ACHN (cell line): ENCODE measurements at places on chromosomes 4 and X.

GRCh38 chr4:1230316-1230715 lies 18.6 kb downstream of the CTBP1 start:
- DNase-seq: no peak

GRCh38 chr4:76003035-76003434 lies 4.3 kb downstream of the CXCL9 start:
- DNase-seq: no peak

DNA sequence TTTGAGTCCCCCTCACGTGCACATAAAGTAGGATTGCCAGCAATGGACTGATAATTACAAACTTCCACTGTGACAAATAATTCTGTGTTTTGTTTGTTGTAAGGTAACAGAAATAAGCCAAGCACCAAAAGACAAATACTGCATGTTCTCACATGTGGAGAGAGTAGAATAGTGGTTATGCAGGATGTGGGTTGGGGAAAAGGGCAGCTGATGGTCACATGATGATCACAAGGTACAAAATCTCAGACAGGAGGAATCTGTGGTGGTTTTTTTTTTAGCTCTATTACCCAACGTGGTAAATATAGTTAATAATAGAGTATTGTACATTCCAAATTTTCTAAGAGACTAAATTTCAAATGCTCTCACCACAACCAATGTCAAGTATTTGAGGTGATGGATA lies 182.3 kb downstream of the BANK1 start:
- no peak for DNase-seq

GRCh38 chr4:87540146-87541058 lies 11.2 kb upstream of the SPARCL1 start:
- no peak for DNase-seq

- peak; percentile 17 for DNase-seq
These were observed 55.8 kb downstream of the MBNL3 start for GRCh38 chrX:132433001-132433400.

DNA sequence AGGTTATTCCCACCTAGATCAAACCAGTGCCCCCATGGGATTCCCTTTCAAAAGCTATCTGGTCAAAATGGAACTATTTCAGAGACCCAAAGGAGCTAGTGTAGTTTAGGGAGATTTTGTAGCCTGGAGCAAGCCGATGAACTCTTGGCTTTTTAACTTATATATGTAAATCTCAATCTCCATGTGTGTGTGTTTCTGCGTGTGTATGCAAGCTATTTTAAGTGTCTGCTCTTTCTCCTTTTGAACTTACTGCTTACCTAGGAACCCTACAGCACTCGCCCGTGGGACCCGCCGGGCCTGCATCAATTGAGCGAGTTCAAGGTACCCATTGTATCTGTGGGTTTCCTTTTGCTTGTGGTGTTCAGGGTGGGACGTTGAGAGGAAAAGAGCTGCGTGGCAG lies 10.4 kb downstream of the CSTF2 start:
- no peak for DNase-seq
